ENCODE measurements at places on chromosomes 4 and X.

DNA sequence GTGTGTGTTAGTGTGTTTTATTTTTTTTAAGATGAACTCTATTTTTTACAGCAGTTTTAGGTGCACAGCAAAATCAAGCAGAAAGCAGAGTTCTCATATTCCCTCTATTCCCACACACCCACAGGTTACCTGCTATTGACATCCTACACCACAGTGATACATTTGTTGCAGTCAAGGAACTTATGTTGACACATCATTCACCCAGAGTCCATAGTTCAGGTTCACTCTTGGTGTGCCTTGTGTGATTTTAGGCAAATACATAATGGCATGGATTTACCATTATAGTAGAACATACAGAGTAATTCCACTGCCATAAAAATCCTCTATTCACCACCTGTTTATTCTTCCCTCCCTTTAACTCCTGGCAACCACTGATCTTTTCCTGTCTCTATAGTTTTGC lies 28.7 kb downstream of the DIAPH2 start:
- no peak for DNase-seq

GRCh38 chr4:100369871-100370270 lies 148.0 kb downstream of the EMCN start:
- DNase-seq, result no peak

GRCh38 chr4:82380344-82380743 lies 6.6 kb upstream of the HNRNPD start:
- no peak for DNase-seq

- DNase-seq, result peak; percentile 53
These were observed at the start of gene SPINK2 for GRCh38 chr4:56821381-56822243. Gene SPINK2 (minus strand): TSS chr4:56821701. CDS start chr4:56821662, 39 bp downstream.

DNA sequence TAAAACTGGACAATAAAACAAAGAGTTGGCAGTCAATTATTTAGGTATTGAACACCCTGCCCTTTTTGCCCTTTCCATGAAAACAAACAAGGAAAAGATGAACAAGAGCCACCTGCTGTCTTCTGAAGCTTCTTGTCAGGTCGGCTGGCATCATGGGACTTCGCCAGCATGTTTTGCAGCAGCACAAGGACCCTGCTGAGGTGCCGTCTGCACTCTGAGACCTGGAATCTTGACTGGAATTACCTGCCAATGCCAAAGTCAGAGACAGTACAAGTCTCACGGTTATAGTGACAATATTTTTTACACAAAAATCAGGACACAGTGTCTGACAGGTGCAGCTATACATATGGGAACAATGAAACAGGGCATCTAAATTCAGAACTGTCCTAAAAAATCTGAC lies 284.5 kb downstream of the GASK1B start:
- DNase-seq, result no peak

- DNase-seq, result no peak
These were observed 64.5 kb downstream of the CPE start for GRCh38 chr4:165443276-165443675.

DNA sequence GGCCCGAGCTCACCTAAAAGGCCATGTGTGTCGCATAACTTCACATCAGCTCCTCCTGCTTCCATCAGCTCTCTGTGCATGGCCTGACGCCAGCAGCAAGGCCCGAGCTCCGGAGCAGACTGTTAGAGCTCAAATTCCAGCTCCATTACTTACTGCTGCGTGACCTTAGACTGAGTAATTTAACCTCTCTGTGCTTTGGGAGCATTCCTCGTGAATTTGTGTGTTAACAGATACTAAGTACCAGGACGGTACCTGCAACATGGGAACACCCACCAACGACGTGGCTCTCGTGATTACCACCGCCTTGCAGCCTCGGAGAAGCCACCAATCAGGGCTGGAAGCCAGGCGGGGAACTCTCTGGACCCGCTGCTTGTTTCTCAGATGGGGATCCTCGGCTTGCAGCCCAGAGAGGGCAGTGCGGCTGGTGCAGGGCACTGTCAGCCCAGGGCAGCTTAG lies 12.9 kb downstream of the LETM1 start:
- no peak for DNase-seq

DNA sequence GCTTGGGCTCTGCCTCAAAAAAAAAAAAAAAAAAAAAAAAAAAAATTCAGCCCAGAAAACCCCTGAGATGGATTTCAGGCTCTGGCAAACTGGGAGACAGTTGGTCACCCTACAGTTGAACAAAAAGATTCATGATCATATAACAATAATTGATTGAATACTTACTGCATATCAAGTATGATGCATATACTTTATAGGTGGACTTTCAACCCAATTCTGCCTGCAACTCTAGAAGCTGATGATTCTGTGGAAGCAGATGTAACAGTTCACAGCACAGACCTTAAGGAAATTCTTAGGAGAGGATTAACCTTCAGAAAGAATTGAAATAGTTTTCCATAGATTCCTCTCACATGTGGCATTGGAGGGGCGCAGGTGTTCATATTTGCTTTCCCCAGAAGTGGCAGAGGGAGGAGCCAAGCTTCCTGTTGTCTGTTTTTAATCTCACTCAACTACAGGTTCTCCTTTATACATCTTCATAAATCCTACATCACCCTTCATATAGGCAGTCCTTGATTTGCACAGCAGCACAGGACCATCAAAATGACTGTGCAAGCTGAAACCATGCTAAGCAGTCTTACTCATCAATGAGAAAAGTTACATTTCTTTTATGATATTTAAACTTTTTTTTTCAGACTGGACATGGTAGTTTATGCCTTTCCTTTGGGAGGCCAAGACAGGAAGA lies 149.4 kb upstream of the KLF3 start:
- no peak for DNase-seq

DNA sequence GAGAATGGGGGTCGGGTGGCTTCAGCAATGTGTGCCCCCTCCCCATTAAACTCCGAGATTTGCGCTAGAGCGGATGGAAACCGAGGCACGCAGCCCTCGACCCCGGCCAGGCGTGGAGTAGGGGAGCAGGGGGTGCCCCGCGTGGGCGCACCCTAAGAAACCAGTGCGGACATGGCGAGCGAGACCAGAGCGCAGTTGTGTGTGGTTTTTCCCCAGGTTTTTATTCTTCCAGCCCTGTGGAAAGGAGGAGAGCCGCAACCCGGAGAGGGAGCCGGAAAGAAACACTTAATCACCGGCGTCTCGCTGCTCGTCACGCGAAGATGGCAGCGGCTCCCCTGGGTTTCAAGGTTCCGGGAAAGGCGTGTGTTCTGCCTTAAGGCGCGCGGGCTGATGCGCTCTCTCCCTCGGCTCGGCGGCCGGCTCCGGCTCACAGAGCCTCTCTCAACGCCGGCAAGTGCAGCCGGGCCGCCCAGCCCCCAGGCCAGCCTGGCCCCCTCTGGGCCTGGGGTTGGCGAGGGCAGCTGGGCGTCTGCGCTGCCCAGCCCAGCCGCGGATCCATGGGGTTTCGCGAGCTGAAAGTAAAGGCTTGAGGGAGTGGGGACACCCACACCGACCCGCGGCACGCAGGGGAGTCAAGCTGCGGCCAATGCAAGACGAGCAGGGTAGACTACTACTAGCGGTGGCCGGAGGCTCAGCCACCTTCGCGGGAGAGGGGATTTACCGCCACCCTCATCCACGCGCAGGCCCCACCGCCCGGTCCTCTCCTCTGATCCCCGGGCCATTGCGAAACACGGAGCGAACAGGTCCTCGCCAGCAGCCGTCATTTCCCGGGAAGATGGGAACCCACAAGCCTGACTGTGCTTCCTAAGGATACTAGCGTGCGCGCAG lies 74.0 kb upstream of the BCOR start:
- DNase-seq, result no peak

GRCh38 chr4:155703486-155704247 lies 37.0 kb downstream of the GUCY1A1 start:
- DNase-seq, result no peak

DNA sequence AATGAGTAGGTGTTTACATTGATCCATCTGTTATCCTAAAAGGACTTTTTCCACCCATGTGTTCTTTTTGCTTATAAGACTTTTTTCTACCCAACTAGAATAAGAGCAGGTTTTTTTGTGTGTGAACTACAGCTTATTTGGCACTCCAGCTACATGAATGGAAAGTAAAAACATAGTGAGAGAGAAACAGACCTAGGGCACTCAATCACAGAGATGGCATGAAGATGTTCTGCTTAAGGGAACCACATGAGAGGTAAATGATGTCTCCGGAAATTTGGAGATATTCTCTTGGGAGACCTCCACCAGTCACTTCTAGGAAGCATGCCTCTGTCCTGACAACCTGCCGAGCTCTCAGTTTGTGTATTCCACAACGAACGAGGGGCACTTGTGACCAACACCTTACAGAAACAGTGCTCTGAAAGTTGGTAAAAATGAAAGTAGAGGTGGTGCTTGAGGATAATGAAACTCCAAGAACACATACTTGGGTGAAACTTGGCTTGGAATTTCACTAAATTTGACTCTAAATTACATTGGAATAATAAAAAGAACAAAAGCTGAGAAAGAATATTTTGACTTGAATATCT lies 788.4 kb upstream of the GALNTL6 start:
- DNase-seq, result no peak

DNA sequence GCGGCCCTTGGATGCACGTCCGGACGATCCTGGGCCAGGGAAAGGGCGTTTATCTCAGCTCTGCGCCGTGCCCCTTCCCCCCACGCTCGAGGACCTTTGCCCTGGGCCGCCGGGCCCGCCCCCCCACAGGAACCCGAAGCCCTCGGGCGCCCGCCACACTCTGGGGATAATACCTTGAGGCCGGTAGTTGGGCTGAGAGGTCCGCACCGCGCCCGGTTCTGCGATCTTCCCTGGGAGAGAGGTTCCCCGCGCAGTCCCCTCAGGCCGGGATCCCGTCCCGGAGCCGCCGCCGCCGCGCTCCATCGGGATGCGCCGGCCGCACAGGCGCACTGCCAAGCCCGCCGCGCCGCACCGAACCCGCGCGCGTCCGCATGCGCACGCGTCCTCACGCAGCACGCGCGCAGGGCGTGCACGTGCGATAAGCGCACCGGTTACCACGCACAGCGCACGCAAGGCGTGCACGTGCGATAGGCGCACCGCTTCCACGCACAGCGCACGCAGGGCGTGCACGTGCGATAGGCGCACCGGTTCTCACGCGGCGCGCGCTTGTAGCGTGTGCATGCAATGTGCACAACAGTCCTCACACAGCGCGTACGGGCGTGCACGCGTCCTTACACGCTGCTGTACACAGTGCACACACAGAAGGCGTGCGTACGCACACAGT lies at the start of gene MAP7D2:
Gene MAP7D2 (minus strand): TSS at position 331 of the 664 bp plus-strand sequence. CDS start 28 bp downstream, at position 303.
- DNase-seq, result no peak

DNA sequence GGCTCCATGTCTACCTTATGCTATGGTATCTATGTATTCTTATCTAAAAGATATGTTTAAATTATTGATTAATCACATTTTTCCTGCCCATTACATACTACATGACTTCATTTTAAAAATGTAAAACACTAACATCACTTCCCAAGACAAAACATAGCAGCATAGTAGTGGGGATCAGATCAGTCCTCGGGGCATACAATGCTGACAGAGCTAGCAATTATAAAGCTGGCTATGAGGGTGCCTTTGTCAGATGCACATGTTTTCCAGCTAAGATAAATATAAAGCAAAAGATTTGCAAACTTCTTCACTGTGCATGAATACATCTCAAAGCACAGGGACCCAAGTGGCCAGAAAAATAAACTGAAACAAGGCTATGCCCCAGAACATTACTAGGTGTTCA lies 549.8 kb upstream of the INTU start:
- DNase-seq, result no peak

DNA sequence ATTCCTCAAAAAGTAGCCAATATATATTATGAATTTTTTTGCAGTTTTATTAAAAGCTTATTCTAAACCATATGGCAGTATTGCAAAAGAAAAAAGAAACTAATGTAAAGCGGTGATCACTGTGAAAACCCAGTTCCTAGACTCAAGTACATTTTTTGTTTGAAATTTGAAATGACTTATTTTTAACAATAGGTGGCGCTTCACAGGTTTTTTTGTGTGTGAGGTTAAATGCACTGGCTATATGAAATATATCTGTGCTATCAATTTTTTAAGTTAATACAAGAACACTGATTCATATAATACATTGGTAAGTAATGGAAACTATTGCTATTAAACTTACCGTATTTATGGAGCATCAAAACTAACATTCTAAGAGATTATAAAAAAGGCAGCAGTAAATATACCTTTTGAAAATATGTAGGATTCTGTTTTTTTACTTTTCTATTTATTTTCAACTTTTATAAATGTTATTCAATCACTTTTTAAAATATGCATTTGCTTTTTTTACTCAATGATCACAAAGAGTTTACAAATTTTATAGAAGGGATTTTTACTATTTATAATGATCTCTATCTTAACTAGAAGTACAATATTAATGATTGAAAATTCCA lies 5.6 kb upstream of the SPRY1 start:
- DNase-seq, result no peak

- DNase-seq, result no peak
These were observed 214.9 kb upstream of the MAD2L1 start for GRCh38 chr4:120281581-120281980.

DNA sequence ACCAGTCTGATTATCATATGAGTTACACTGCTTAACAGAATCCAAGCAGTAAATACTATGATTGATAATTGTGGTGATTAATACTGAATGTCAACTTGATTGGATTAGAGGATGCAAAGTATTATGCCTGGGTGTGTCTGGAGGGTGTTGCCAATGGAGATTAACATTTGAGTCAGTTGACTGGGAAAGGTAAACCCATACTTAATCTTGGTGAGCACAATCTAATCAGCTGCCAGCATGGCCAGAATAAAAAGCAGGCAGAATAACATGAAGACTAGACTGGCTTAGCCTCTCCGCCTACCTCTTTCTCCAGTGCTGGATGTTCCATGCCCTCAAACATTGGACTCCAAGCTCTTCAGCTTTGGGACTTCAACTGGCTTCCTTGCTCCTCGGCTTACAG lies 961.3 kb downstream of the ADGRL3 start:
- no peak for DNase-seq

- no peak for DNase-seq
These were observed 105.2 kb upstream of the AMOT start for GRCh38 chrX:112945826-112946225.

GRCh38 chr4:129342819-129343408 lies 247.0 kb downstream of the C4orf33 start:
- no peak for DNase-seq

GRCh38 chr4:116733370-116733769 lies 352.0 kb downstream of the TRAM1L1 start:
- DNase-seq, result no peak

DNA sequence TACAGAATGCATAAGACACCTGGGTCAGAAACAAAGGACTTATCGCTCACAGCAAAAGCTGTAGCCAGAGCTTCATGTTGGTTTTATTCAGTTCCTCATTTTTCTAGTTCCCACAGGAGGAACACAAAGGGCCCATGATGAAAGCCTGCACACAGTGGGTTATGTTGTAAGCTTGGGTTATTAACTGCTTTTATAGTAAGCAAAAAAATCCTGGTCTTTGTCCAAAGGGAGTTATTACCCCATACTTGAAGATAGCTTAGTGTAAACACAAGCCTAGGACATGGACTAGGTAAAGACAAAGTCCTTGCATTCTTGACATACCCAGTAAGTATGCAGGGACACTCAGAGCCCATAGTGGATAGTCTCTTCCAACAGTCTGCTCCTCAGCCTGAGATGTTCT lies 11.7 kb downstream of the BBS12 start:
- no peak for DNase-seq
